ENCODE measurements at places on chromosomes 2 and 18.

DNA sequence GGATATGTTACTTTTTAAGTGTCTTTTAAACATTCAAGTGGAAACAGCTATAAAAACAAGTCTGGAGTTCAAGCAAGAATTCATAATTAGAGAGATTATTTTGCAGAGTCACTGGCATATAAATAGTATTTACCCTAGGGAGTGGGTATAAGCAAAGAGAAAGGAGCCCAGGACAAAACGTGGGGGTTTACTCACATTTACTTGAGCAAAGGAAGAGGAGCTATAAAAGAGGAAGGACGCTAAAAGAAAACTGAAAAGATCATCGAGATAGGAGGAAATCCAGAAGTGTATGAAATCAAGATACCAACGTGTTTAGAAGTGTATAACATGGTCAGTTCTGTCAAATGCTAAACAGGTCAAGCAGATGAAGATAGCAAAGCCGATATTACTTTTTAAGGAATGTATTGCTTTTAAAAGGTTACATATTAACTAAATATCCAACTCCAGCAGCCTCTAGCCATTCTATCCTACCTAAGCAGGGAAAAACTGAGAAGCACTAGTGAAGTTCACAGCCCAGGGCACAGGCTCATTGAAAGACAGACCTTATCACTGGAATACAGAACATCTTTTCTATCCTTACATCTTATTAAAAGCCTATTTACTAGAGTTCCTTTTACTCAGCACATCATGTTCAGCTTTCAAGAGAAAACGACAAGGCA, 8.6 kb downstream of the KANSL1L start:
- no peak for DNase-seq

- no peak for DNase-seq
Measured at GRCh38 chr18:64747803-64748202, 598.9 kb upstream of the LINC00305 start.

DNA sequence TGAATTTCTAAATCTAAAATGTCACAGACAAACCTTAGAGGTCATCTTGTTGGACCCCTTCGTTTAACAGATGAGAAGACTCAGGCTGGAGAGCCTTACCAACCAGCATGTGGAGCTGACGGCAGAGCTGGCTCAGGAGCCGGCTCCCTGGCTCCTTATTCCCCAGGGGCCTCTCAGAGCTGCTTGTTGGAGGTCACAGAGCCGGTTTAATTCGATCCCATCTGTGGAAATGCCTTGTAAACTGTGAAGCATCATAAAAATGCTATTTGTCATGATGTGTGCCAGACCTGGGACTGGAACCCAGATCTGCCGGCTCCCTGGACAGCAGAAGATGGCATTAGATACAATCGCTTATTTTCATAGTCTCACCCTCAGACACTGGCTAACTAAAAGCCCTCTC, 8.2 kb upstream of the CIB4 start:
- no peak for DNase-seq

- DNase-seq, result peak; percentile 51
Measured at GRCh38 chr2:204177977-204178522, 241.5 kb downstream of the ICOS start.

DNA sequence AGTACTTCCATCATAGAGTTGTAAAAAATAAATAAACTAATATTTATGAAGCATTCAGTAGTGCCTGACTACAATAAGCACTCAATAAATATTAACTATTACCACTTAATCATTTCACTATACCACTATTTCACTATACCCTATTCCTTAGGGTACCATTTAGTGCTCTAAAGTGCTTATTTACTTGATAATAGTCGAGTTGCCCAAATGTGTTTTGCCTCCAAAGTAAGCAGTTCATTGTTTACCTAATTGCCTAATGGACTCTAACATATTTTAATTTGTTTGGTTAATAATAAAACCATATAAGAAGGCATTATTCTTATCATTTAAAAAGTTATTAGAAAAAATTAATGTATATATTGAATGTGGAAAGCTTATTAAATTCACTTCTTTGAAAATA, 33.0 kb upstream of the MAP2 start:
- DNase-seq, result no peak

DNA sequence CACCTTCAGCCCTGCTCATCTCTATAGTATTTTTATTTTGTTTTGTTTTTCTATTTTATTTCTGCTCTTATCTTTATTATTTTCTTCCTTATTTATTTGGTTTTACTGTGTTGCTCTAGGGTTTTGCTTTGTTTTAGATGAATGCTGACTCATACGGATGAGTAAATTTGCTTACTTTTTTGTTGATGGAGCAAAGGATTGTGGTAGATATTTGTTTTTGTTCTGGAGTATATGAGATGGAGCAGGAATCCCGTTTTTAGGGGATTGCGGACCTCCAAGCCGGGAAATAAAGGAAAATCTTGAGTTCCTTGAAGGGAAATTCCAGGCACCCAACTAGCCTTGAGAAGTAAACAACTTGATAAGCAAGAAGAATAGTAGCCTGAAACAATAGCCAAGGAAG, 15.3 kb upstream of the COLEC12 start:
- DNase-seq, result no peak

DNA sequence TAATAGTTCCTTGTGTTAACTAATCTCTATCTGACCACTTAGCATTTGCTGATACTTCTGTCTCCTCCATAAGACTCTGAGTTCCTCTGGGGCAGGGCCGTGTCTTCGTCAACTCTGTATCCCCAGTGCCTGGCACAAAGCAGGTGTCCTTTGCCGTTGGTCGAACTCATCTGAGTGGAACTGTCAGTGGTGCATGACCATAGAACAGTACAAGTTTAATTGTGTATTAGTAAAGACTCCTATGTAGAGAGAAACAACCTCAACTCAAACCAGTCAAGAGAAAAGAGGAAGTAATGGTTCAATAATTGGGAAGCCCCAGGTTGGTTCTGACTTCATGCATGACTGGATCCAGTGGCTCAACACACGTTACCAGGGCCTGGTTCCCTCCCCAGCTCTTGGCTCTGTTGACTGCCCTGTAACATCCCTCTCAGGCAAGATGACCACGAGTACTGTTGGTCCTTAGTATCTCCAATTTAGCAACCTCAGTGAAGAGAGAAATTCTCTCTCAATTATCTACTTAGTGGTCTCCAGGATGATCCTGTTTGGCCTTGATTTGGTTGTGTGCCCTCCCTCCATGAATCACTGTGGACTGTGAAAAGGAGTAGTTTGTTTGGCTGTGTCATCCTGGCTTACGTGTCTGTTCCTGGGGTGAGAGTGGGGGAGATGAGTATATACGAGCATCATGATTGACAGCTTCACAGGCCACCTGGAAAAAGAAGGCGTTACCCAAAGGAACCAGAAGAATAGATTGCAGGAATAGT, 58.5 kb upstream of the MSH6 start:
- no peak for DNase-seq

Data from stimulated activated CD8-positive, alpha-beta memory T cell treated with anti-CD3 and anti-CD28 coated beads, Interleukin-4, amount 100 ng/mL, for 4 hours (primary cell).